Left lung (tissue), 14 donors: ENCODE measurements at places on chromosomes 4 and X. TPM values are rescaled to one million over a fixed set of nuclear protein-coding genes. Genes with fewer than 3 reads are reported as not detected.

- DNase-seq: no peak
- no peaks in the 10 kb centered on the region for H3K4me1 ChIP-seq
- H3K27me3 ChIP-seq: no peaks in the 10 kb centered on the region
Measured at GRCh38 chr4:17098401-17098800, 200.0 kb upstream of the LDB2 start.

- H3K4me3 ChIP-seq: no peak overlapping the region
- peaks cover 42% of the 10 kb centered on the region for H3K36me3 ChIP-seq
- no peak for DNase-seq
- peaks cover 20% of the 10 kb centered on the region for H3K4me1 ChIP-seq
Measured at GRCh38 chr4:67694662-67695061, 6.3 kb downstream of the UBA6 start.

DNA sequence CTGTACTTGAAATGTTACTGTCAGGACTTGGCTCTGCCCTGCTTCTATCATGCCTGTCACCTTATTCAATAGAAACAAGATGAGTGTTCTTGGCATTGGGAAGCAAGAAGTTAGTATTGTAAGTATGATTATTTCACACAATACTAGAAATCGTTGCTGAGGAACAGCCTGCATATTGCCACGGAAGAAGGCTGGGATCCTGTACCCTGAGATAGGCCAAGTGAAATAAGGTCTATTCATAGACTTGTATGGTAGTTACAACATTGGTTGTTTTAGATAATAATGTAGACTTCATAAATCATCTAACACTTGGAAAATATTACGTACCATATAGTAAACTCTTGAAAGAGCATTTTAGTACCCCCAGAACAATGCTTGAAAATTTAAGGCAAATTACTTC, 215.9 kb downstream of the DMD start:
- H3K27ac ChIP-seq: no peak overlapping the region
- no peaks in the 10 kb centered on the region for H3K36me3 ChIP-seq
- no peak overlapping the region for H3K4me3 ChIP-seq
- no peak for DNase-seq
- no peaks in the 10 kb centered on the region for H3K27me3 ChIP-seq

The CT83 gene
- not detected for total RNA-seq

GRCh38 chr4:106898621-106899230, 137.4 kb downstream of the DKK2 start:
- H3K27me3 ChIP-seq: no peaks in the 10 kb centered on the region
- no peak overlapping the region for H3K27ac ChIP-seq
- no peak overlapping the region for H3K4me3 ChIP-seq
- H3K36me3 ChIP-seq: no peaks in the 10 kb centered on the region
- peak; percentile 24 for DNase-seq

The MAGEA9 gene
- not detected for total RNA-seq

DNA sequence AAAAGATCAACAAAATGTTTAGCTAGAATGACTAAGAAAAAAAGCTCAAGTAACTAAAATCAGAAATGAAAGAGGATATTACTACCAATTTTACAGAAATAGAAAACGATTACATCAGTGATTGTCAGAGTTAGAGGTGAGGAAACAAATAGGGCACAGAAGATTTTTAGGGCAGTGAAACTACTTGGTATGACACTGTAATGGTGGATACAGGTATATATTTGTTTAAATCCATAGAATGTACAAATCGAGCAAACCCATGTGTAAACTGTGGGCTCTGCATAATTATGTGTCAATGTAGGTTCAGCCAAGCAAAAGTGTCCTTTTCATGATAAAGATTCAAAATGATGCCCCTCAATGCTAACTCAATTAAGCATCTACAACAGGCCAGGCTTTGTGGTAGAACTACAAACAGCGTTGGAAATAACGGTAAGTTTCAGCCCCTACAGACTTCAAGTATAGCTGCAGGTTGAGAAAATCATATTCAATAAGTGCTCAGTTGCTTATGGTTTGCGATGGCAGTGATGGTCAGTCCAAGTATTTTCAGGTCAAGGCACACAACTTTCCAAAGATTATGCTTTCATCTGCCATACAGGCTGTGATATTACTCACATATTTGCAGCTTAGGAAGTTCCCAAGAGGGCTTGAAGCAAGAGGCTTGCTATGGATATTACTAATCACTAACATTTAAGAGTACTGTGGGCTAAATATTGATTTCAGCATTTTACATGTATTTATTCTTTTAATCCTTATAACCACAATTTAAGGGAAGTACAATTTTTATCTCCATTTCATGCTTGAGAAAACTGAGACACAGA, 158.6 kb downstream of the TET2 start:
- H3K4me3 ChIP-seq: no peak overlapping the region
- no peak overlapping the region for H3K27ac ChIP-seq
- no peak for DNase-seq
- H3K27me3 ChIP-seq: no peaks in the 10 kb centered on the region
- peaks cover 18% of the 10 kb centered on the region for H3K4me1 ChIP-seq

DNA sequence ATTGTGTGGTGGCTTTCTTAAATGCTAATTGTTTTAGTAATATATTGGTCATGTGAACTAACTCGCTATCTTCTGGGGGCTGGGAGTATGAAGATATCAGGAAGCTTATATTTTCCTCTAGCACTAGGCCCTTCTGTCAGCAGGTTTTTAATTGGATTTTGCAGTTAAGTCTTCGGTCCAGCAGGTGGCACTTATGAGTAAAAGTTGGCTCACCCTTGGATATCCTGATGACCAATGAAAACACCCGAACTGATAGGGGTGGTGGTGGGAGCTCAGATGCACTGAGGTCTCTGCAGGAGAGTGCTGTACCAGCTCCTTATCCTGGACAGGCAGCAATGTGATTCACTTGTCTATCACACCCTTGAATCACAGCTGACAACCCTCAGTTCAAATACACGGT, 1365.8 kb upstream of the DIAPH2 start:
- no peaks in the 10 kb centered on the region for H3K36me3 ChIP-seq
- H3K27ac ChIP-seq: no peak overlapping the region
- H3K4me1 ChIP-seq: no peaks in the 10 kb centered on the region
- no peak overlapping the region for H3K4me3 ChIP-seq
- H3K27me3 ChIP-seq: no peaks in the 10 kb centered on the region
- DNase-seq: no peak

The ZDHHC9 gene
- 85.8 TPM for total RNA-seq

- no peaks in the 10 kb centered on the region for H3K4me1 ChIP-seq
- no peaks in the 10 kb centered on the region for H3K27me3 ChIP-seq
- H3K4me3 ChIP-seq: no peak overlapping the region
- no peaks in the 10 kb centered on the region for H3K36me3 ChIP-seq
Measured at GRCh38 chr4:36758312-36759178, 477.1 kb downstream of the DTHD1 start.

GRCh38 chr4:10120943-10121567, 4.5 kb upstream of the WDR1 start:
- no peaks in the 10 kb centered on the region for H3K36me3 ChIP-seq
- peaks cover 5% of the 10 kb centered on the region for H3K4me1 ChIP-seq
- H3K4me3 ChIP-seq: no peak overlapping the region
- DNase-seq: no peak

The ARR3 gene
- total RNA-seq: not detected

The ELK1 gene
- 35.2 TPM for total RNA-seq

DNA sequence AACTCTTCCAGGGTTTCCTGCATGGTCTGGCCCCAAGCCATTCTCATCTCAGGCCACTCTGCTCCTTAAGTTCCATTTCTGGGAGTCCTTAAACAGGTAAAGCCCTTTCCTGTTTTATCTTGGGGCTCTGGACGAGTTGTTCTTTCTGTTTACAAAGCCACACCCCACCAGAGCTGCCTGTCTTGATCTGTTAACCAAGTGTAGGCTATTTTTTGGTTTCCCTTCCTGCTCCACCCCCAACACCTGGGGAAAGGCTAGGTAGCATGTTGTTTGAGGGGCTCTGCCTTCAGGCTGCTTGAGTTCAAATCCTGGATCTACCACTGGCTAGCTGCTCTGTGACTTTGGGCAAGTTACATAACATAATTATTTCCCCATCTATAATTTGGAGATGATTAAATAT, 40.0 kb downstream of the ERVMER34-1 start:
- H3K4me1 ChIP-seq: peaks cover 7% of the 10 kb centered on the region
- H3K27me3 ChIP-seq: no peaks in the 10 kb centered on the region
- DNase-seq: no peak
- no peak overlapping the region for H3K27ac ChIP-seq
- H3K4me3 ChIP-seq: no peak overlapping the region
- H3K36me3 ChIP-seq: no peaks in the 10 kb centered on the region
